Fibroblast of the conjunctiva (primary cell): ENCODE measurements at places on chromosomes 12 and 14.
A peak's percentile ranks its signal among the peaks of the same experiment; 100 is the strongest.

DNA sequence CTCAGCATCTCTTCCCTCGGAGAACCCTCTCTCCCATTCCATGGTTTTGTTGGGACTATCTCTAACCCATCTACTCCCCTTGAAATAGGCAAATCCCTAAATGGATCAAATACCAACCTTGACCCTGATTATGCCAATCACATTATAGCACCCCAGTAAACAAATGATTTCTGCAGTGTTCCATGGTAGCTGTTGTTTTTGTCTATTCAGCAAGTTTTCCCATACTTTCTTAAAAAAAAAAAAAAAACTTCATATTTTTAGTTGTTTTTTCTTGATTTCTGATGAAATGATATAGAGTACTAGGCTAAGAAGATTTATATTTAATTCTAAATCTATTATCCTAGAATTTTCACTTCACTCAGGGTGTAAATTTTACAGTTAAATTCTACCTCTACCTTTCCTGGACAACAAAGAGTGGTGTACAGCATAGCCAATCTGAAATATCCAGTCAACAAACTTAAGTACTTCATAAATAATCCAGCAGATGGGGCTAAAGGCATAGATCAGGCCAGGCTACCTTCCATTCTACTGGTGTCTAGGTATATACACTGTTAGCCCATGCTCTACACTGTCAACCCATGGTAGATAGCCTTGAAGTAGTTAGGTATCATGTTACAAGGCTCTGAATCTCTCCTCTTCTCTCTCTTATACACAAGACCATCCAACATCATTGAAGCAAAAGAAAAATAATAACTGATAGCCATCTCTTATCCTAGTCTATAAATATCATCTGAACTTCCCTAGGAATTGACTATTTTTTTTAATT lies 82.2 kb downstream of the PLEKHG7 start:
- peak; percentile 62 for DNase-seq

DNA sequence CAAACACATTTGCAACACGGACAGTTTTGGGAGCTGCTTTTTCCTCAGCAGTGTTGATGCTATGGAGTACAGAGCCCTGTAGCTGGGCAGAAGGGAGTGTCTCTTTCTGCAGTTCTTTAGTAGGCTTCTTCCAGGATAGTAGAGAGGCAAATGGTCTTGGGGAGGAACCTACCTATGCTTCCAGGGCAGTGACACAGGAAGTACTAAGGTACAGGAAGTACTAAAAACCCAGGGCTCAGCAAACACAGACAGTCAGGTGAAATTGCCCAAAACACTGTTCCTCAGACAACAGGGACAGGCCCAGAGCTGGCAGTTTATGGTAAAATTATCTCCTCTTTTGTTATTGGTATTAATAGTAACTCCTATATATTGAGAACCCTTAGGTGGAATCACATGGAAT lies 217.6 kb downstream of the TTC8 start:
- no peak for DNase-seq

- DNase-seq: no peak
Observed at GRCh38 chr12:45705404-45705803, 24.1 kb upstream of the ARID2 start.

GRCh38 chr12:101695706-101696105 lies 1.7 kb upstream of the CHPT1 start:
- DNase-seq: no peak

GRCh38 chr14:88005050-88005481 lies at the start of gene GPR65:
GPR65 (plus strand) TSS chr14:88005135; CDS start chr14:88010848, 5,713 bp downstream.
- DNase-seq: no peak

- DNase-seq: no peak
Observed at GRCh38 chr14:90658541-90658967, 157.7 kb downstream of the TTC7B start.

GRCh38 chr12:106758349-106759110 lies 16.0 kb upstream of the RIC8B start:
- DNase-seq: no peak

DNA sequence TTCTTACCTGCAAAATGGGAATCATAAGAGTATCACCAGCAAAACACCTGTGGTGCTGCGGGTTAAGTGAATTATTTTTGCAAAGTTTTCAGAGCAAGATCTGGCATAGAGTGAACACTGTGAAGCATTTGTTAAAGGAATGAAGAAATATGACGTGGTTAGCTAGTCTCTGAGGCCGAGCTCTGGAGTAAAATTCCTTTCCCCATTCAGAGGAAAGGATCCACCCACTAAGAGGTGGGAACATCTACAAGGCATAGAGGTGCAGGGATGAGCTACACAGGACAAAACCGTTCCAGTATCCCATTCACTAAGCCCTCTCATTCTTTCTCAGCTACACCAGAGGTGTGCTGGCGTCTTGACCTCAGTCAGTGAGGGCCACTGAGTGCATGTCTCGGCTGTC lies 48.5 kb downstream of the JAG2 start:
- DNase-seq: no peak

DNA sequence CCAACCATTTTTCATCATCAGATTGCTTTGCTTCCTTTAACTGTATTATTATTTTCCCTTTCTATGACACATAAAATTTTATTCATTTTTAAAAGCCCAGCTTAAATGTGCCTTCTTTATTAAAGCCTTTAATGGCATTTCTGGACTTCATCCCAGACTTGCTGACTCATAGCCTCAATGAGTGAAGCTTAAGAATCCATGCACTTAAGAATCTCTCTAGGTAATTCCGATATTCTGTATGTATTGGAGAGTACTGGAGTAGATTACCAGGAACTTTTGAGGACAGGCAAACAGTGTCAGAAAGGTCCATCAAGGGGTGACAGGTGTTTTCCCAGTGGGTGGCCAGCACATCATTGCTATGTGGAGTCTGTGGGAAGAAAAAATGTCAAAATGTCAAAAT lies 107.9 kb downstream of the PTPRQ start:
- peak; percentile 94 for DNase-seq

- DNase-seq: no peak
Observed at GRCh38 chr12:69497308-69498026, 27.3 kb downstream of the FRS2 start.

DNA sequence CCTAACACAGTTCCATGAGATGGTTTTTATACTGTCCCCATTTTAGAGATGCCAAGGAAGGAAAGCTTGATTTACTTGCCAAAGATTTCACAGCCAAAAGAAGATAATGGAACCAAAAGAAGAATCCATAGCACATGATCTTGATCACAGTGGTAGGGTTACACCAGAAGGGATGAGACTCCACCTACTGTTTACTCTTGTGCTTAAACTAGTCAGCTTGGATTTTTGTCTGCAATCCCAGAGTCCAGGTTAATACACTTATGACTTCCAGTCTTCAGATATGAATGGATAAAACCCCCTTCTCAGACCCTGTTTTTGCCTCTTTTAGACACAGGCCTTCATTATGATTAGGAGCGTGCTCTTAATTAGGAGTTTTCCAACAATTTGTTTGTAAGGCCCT lies 454.2 kb downstream of the AEBP2 start:
- peak; percentile 27 for DNase-seq

DNA sequence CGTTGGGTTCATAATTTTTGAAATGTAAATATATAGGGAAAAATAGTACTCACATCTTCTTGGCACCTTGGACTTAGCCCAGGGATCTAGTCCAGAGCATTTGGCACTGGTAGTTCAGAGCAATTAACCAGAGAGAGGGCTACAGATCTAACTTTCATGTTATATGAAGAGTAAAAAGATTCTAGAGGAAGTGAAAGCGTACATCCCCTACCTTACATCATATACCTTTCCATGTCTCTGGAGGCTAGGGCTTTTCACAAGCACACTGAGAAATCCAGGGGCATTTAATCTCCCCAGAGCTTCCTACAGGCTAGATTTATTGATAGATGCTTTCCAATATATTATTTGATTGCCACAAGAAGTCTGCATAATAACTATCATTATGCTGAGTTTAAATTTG lies 687.5 kb upstream of the FBXO33 start:
- no peak for DNase-seq

DNA sequence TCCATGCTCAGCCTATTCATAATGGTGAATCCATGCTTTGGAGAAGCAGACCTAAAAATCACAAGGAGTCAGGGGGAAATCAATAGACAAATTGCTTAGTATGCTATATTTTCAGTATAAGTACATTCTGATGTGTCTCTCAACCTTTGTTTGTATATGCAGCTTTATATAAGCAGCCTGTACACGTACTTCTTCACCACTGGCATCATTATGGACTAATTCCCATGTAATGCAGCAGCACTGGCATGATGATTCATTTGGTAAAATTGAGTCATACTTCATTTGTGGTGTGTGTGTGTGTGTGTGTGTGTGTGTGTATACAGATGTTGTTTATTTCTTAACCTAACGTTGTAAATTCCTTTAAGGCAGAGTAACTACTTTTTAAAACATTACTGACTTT lies 10.9 kb downstream of the DCP1B start:
- peak; percentile 78 for DNase-seq

- no peak for DNase-seq
Observed at GRCh38 chr12:71719647-71720370, 33.9 kb downstream of the TMEM19 start.

DNA sequence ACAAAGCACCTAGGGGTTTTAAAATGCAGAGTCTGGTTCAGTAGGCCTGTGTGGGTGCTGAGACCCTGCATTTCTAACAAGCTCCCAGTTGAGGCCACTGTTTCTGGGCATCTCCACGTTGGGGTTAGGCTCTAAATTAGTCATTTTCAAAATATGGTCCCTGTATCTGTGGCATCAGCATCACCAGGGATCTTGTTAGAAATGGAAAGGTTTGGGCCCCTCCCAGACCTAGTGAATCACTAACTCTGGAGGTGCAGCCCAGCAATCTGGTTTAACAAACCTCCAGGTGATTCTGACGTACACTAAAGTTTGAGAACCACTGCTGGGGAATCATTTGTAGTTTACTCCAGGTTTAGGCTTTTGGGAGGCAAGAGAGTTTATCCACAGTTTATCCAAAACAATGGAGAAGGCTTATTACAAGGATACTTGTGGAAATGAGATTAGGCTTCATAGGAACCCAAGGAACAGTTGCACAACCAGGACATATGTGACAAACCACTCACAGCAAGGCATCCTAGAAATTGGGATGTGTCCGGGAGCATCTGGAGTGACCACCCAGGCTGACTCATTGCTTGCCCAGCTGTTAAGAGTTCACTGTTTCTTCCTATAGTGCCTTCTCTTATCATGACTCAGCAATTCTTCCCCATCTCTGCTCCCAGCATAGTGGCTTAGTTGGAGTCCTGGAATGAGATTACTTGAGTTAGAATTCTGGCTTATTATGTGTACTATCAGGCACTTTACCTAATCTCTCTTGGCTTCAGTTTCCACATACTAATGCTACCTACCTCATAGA lies 71.6 kb upstream of the STXBP6 start:
- DNase-seq: peak; percentile 69

DNA sequence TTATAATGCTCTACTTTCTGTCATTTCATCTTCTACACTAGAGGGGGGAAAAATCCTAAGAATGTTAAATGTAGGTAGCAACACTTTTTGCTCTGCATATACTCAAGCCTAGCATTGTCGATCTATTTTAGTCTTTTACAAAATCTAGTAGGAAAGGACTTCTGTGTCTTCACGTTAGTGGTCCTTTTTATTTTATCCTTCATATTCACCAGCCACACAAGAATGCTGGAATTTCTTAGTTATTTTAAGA lies 253.0 kb upstream of the FLRT2 start:
- DNase-seq: no peak

- DNase-seq: no peak
Observed at GRCh38 chr12:24172031-24172772, 222.7 kb upstream of the SOX5 start.

- DNase-seq: no peak
Observed at GRCh38 chr12:53128780-53129569, 25.7 kb downstream of the SOAT2 start.

DNA sequence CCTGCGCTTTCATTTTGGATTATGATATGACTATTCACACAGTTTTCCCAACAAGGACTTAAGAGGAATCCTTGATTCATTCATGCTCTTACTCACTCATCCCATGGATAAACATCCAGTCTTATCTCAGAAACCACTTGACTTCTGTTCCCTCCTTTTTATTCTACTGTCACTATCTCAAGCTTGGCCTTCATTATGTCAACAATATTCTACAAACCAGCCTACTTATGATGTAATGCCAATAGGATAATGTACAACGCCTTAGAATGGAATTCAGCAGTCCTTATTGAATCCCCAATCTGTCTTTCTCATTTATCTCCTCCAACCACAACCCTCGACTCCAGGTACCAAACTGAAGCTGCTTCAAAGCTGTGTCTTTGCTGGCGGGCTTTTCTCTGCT lies 448.5 kb downstream of the PDZRN4 start:
- no peak for DNase-seq

GRCh38 chr14:102139286-102140026 lies at the start of gene WDR20:
WDR20 (plus strand) TSS chr14:102139897; CDS start chr14:102139924, 27 bp downstream.
- DNase-seq: peak; percentile 95

GRCh38 chr12:130537051-130537450 lies 179.0 kb downstream of the RIMBP2 start:
- DNase-seq: no peak

- DNase-seq: no peak
Observed at GRCh38 chr12:42477941-42478340, 111.6 kb downstream of the PRICKLE1 start.

DNA sequence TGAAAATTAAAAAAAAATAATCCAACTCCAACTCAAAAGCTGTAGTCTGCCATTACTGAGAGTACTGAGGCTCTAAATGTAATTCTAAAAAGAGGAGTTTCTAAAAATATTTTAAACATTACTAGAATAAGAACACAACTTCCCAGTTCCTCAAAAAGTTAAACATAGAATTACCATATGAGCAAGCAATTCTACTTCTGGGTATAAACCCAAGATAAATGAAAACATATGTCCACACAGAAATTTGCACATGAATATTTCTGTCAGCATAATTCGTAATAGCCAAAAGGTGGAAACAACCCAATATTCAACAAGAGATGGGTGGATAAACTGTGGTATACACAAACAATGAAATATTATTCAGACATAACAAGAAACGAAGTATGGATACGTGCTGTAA lies 15.0 kb upstream of the NR2C1 start:
- DNase-seq: no peak

DNA sequence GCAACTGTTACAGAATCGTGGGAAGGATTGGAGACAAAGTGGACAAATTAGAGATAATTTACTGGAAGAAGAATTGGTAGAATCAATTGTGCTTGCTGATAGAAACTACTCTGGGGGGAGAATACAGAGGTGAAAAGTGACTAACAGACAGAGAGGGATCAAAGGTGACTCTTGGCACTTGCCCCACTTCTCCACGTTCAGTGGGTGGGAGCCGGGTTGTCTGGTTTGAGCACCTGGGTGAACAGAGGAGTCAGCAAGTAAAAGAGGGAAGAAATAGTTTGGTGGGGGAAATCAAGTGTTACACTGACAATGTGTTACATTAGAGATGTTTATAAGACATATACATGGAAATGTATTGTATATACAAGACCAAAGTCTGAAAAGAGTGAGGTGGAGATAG lies 69.1 kb downstream of the PPP2R5E start:
- no peak for DNase-seq

DNA sequence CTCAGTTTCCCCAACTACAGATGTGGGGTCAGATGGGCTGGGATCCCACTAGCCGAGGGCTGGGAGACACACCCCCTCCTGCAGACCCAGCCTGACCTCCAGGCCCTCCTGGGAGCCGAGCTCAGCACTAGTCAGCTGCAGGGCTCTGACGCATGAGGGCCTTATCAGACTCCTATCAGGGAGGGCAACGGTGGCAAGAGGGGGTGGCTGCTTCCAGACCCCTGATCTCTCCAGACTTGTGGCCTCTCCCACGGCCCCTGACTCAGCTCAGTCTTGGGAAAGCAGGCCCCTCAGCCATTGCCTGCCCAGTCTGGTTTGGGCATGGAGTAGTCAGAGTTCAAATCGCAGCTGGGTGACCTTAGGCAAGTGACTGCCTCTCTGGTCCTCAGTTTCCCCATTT lies 2.5 kb downstream of the RASAL1 start:
- no peak for DNase-seq
